T-helper 1 cell treated with Interleukin-12 subunit alpha and Interleukin-12 subunit beta and Interleukin-4 antibody, amounts not matched to agents 30 ng/mL and 1 ng/mL, for 36 hours (primary cell): ENCODE measurements at places on chromosomes 11 and 22. TPM values are rescaled to one million over a fixed set of nuclear protein-coding genes. Genes with fewer than 3 reads are reported as not detected.

The MAJIN gene
- not detected in 2 replicates for total RNA-seq

The RTN4R gene
- total RNA-seq = 1.4 and 2.0 TPM in 2 replicates

The TRPC6 gene
- not detected in 2 replicates for total RNA-seq

The LRRC75B gene
- 1.7 and 1.8 TPM in 2 replicates for total RNA-seq
